Effector memory CD4-positive, alpha-beta T cell (primary cell): ENCODE measurements at places on chromosomes 5 and 9.

DNA sequence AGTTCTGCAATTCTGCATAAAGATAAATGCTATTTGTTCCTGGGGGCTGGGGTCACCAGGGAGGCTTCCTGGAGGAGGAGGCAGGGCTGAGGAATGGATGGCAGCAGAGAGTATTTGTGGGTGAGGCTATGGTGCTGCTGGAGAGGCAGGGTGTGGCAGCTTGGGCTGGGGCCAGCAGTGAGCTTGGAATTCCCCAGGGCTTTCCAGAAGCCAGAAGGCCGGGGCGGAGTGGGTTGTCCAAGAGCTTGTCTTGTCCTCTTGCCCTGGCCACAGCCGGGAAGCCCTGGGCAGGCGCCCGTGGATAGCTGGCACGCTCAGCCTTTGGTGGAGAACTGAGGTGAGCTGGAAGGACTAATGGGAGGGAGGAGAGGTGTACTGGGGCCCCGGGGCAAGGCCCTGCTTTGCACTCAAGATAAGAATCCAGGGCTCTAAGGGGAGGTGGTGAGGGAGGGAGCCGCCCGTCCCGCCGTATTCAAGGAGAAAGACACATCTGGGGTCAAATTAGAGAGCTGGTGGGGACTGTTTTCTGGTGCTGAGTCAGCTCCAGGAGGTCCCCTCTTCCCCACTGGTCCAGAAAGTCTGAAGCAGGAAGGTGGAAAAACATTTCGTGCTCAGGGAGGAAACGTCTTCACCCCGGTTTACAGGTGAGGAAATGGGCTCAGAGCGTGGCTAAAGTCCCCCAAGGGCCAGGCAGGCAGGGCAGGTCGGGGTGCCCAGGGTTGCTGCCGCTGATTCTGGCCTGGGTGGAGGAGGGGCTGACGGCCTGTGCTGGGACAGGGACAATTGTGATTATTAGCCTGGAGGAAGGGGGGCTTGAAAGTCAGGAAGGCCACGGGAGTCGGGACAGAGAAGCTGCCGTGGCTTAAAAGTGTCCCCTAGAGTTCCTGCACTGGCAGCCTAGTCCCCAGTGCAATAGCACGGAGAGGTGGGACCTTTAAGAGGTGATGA is 26.9 kb upstream of the CNOT6 start:
- H3K4me3 ChIP-seq: no peak overlapping the region
- no peak for DNase-seq
- no peak overlapping the region for H3K27ac ChIP-seq
- no peaks in the 10 kb centered on the region for H3K27me3 ChIP-seq

GRCh38 chr5:28548856-28549255 is 1510.5 kb upstream of the CDH9 start:
- H3K36me3 ChIP-seq: no peaks in the 10 kb centered on the region
- H3K27me3 ChIP-seq: no peaks in the 10 kb centered on the region
- DNase-seq: no peak
- no peaks in the 10 kb centered on the region for H3K4me1 ChIP-seq

- H3K4me3 ChIP-seq: no peak overlapping the region
- no peak overlapping the region for H3K27ac ChIP-seq
- H3K27me3 ChIP-seq: no peaks in the 10 kb centered on the region
- H3K4me1 ChIP-seq: no peaks in the 10 kb centered on the region
- H3K36me3 ChIP-seq: no peaks in the 10 kb centered on the region
- no peak for DNase-seq
Observed at GRCh38 chr5:33968211-33969005, 16.1 kb downstream of the SLC45A2 start.

- H3K27ac ChIP-seq: no peak overlapping the region
- no peaks in the 10 kb centered on the region for H3K4me1 ChIP-seq
- no peak overlapping the region for H3K4me3 ChIP-seq
- H3K27me3 ChIP-seq: no peaks in the 10 kb centered on the region
Observed at GRCh38 chr5:151595411-151595826, 4.3 kb upstream of the FAT2 start.

GRCh38 chr5:104643320-104643719 is 1080.7 kb upstream of the NUDT12 start:
- H3K4me3 ChIP-seq: no peak overlapping the region
- no peaks in the 10 kb centered on the region for H3K4me1 ChIP-seq
- no peaks in the 10 kb centered on the region for H3K36me3 ChIP-seq

- H3K27me3 ChIP-seq: no peaks in the 10 kb centered on the region
- no peaks in the 10 kb centered on the region for H3K4me1 ChIP-seq
- H3K36me3 ChIP-seq: no peaks in the 10 kb centered on the region
- H3K27ac ChIP-seq: no peak overlapping the region
- DNase-seq: no peak
Observed at GRCh38 chr5:36253575-36253974, 11.8 kb upstream of the NADK2 start.

- H3K4me1 ChIP-seq: peaks cover 8% of the 10 kb centered on the region
- no peaks in the 10 kb centered on the region for H3K27me3 ChIP-seq
- no peak overlapping the region for H3K4me3 ChIP-seq
- H3K36me3 ChIP-seq: no peaks in the 10 kb centered on the region
Observed at GRCh38 chr9:136086951-136087740, 7.9 kb downstream of the NACC2 start.

- H3K27ac ChIP-seq: no peak overlapping the region
- no peaks in the 10 kb centered on the region for H3K36me3 ChIP-seq
- no peaks in the 10 kb centered on the region for H3K27me3 ChIP-seq
- no peak for DNase-seq
- no peaks in the 10 kb centered on the region for H3K4me1 ChIP-seq
- no peak overlapping the region for H3K4me3 ChIP-seq
Observed at GRCh38 chr9:15142878-15143534, 164.0 kb downstream of the TTC39B start.

DNA sequence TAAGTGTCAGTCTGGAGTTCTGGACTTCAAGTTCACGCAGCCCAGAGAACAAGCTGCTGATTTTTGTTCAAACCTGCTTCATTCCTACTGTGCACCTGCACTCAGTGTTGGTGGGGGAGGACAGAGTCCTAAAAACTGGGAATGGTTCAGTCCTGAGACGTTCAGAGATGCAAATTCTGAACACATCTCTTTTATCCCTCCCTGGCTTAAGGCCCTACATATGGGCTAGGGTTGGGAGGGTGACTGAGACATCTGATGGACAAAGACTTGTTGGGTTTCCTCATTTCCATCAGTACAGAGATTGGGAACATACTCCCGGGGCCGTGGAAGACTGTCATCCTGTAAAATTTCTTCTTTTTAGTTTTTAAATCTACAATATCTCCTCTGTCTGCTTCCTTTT is 83.0 kb upstream of the TTC23L start:
- no peak overlapping the region for H3K4me3 ChIP-seq
- no peak for DNase-seq
- no peaks in the 10 kb centered on the region for H3K36me3 ChIP-seq
- no peak overlapping the region for H3K27ac ChIP-seq
- H3K27me3 ChIP-seq: no peaks in the 10 kb centered on the region
- H3K4me1 ChIP-seq: no peaks in the 10 kb centered on the region

DNA sequence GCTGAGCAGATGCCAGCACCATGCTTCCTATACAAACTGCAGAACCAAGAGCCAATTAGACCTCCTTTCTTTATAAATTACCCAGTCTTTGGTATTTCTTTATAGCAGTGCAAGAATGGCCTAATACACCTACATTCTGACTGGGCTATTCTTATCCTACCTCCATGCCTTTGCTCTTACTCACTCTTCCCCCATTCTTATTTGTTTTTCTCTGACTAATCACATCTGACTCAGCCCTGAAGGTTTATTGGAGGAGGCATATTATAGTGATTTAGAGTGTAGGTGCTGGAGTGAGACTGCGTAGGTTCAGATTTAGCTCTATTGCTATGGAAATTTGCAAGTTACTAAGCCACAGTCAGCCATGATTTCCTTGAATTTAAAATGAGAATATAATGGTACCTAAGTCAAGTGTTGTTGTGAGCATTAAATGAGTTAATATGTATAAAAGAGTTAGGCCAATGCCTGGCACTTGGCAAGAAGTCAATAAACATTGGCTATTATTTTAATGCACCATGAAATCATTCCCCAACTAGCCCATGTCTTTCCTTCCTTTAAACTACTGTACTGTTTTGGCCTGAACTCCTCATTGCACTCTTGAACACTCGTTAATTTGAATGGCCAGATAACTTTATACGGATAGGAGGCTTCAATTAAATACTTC is 531.2 kb upstream of the ZNF608 start:
- no peaks in the 10 kb centered on the region for H3K27me3 ChIP-seq
- no peak for DNase-seq
- no peak overlapping the region for H3K27ac ChIP-seq

- no peak overlapping the region for H3K4me3 ChIP-seq
- H3K4me1 ChIP-seq: no peaks in the 10 kb centered on the region
- no peak overlapping the region for H3K27ac ChIP-seq
- H3K36me3 ChIP-seq: no peaks in the 10 kb centered on the region
- no peaks in the 10 kb centered on the region for H3K27me3 ChIP-seq
Observed at GRCh38 chr5:61604076-61605025, 272.3 kb downstream of the ZSWIM6 start.

GRCh38 chr5:1859099-1859498 is 23.6 kb downstream of the IRX4 start:
- no peak for DNase-seq
- H3K27ac ChIP-seq: no peak overlapping the region
- no peak overlapping the region for H3K4me3 ChIP-seq
- no peaks in the 10 kb centered on the region for H3K36me3 ChIP-seq

GRCh38 chr9:28289746-28290145 is 716.5 kb upstream of the C9orf72 start:
- H3K4me3 ChIP-seq: no peak overlapping the region
- H3K27me3 ChIP-seq: no peaks in the 10 kb centered on the region

GRCh38 chr9:109857336-109857735 is 77.3 kb downstream of the PALM2AKAP2 start:
- no peak overlapping the region for H3K27ac ChIP-seq
- H3K36me3 ChIP-seq: no peaks in the 10 kb centered on the region
- H3K4me3 ChIP-seq: no peak overlapping the region
- DNase-seq: no peak

- H3K4me1 ChIP-seq: peaks cover 19% of the 10 kb centered on the region
- peaks cover 37% of the 10 kb centered on the region for H3K27me3 ChIP-seq
- peak overlapping the region; percentile 20 for H3K4me3 ChIP-seq
- no peak overlapping the region for H3K27ac ChIP-seq
- no peaks in the 10 kb centered on the region for H3K36me3 ChIP-seq
Observed at GRCh38 chr5:141491323-141492167, 2.7 kb downstream of the PCDHGC5 start.

DNA sequence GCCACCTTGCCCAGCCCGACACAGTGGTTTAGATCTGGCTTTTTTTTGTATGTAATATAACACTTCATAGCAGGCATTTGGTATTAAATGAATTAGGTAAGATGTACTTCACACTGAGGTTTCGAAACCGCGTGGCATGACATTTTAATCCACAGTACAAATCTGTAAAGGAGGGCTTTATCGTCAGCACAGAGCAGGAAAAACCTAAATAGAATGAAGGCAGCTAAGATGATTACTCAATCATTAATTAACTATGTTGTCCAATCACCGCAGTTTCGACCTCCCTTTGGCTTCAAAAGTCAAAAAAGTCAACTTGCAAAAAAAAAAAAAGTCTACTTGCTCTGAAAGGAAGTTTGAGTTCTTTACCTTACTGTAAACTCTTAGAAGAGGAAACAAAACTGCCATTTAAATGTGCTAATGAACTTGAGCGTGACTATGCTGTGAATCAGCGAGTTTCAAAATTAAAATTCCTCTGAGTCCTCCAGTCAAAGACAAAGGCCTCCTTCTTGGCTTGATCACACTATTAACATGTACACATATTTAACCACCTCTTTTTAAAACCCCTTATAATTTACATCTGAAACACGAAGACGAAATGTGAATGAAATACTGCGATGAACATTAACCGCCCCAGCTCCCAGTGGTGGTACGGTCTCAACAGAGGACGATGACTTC is 698 bp upstream of the SEC24A start:
- peak overlapping the region; percentile 92 for H3K4me3 ChIP-seq
- H3K36me3 ChIP-seq: no peaks in the 10 kb centered on the region

DNA sequence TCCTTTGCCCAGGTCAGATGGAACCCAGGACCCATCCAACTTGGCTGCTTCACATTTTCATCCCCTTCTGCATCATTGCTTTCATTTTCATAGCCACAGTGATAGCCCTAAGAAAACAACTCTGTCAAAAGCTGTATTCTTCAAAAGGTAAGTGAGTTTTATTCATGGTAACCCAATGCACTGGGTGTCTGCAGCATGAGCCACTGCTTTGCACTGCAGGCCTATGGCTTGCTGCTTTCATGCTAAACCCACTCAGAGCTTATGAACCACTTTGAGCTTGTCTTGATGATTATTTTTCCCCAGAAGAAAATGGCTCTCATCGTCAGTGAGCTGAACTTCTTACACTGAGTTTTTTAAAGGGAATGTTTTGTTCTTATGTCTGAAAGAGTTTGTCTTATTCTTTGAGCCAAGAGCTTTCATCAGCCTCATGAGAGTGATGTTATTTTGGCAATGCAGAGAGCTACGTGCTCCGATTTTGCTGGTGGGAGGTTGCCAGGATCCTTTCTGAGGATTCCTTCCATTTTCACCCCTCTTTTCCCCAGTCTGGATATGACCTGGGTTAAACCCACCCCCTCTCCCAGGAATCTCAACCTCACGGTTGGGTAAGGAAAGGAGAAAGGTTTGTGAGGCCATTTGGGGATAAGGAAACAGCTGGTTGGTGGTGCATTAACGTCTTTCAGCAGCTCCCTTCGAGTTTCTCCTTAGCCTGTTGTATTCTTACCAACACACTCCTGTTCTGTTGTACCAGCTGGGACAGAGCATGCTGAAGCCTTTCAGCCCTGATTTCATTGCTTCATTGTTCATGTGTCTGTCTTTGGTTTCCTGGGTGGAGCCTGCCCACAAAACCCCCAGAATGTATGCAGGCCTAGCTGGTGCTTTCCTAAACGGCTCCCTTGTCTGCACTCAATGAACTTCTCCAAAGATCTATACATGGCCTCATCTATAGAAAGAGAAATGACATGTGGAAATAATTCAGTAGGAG is 47.6 kb downstream of the PDCD1LG2 start:
- H3K27ac ChIP-seq: peak overlapping the region; percentile 65
- DNase-seq: peak; percentile 20
- no peaks in the 10 kb centered on the region for H3K27me3 ChIP-seq
- peaks cover 28% of the 10 kb centered on the region for H3K4me1 ChIP-seq
- H3K36me3 ChIP-seq: no peaks in the 10 kb centered on the region
